ENCODE measurements at places on chromosomes 11 and 22.
A peak's percentile ranks its signal among the peaks of the same experiment; 100 is the strongest.

- DNase-seq: no peak
Measured at GRCh38 chr11:77381729-77382665, 80.5 kb upstream of the GDPD4 start.

DNA sequence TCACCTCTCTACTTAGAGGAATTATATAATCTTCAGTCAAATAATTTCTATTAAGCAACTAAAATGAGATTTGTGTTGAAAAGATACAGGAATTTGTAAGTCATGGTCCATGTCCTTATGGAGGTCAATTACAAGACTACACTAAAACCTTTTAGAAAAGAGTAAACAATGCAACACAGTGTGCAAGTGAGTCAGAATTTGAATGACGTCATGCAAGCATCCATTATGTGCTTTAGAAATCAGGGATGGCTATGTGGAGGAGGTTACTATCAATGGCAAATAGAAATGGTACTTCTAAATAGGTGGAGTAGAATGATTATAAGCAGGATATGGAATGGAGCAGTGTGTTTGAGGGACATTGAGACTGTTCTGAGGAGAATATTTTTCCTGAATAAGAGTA lies 16.6 kb downstream of the OR10D3 start:
- no peak for DNase-seq

DNA sequence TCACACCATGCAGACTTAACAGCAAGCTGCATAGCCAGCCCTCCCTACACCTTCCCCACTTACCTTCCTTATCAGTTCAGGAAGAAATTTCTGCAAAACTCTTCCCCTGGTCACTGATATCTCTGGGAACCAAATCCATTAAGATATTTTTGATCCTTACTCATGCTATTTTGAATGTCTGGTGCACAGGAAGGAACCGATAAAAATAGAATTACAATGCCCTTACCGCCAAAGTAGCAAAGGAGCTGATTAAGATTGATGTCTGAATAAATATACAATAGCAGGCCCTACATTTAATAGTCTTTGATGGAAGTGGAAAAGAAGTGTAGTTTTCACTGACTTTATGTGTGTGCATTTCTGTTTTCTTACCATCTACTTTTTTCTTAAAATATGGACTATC lies 117.3 kb downstream of the MPPED2 start:
- DNase-seq: no peak

GRCh38 chr22:22508274-22509176 lies at the start of gene ZNF280B:
TSS of gene ZNF280B (minus strand) at chr22:22508742. CDS start at chr22:22489398, 19,344 bp downstream.
- peak; percentile 77 for DNase-seq

GRCh38 chr11:92276773-92277172 lies 52.2 kb downstream of the FAT3 start:
- DNase-seq: no peak

DNA sequence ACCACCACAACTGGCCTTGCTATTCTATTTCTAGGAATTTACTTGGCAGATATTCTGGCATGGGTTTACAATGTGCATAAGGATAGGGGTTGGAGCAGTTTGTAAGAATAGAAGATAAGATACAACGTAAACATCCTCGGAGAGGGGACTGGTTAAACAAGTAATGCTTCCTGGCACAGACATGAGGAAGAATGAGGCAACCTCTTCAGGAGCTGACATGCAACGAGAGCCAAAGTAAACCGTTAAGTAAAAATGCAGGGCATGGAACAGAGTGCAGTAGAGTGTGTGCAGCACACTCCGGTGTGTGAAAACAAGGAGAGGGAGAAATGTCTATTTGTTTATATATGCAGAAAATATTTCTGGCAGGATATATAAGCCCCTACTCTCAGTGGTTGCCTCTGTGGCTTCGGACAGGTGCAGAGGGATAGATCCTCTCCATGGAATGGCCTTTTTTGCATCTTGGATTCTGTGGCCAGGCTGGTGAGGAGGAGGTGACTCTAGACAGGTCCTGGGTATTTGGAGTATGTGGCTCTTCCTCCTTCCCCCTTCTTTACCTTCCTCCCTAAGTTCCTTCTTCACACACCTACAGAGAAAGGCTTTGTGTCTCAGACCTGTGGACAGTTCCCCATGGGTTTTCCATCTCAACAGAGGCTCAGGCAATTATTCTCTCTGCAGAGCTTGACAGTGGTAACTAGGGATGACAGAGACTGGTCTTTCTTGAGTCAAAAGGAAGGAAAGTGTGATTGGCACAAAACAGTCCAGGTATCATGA lies 2.5 kb downstream of the RAB36 start:
- DNase-seq: no peak

DNA sequence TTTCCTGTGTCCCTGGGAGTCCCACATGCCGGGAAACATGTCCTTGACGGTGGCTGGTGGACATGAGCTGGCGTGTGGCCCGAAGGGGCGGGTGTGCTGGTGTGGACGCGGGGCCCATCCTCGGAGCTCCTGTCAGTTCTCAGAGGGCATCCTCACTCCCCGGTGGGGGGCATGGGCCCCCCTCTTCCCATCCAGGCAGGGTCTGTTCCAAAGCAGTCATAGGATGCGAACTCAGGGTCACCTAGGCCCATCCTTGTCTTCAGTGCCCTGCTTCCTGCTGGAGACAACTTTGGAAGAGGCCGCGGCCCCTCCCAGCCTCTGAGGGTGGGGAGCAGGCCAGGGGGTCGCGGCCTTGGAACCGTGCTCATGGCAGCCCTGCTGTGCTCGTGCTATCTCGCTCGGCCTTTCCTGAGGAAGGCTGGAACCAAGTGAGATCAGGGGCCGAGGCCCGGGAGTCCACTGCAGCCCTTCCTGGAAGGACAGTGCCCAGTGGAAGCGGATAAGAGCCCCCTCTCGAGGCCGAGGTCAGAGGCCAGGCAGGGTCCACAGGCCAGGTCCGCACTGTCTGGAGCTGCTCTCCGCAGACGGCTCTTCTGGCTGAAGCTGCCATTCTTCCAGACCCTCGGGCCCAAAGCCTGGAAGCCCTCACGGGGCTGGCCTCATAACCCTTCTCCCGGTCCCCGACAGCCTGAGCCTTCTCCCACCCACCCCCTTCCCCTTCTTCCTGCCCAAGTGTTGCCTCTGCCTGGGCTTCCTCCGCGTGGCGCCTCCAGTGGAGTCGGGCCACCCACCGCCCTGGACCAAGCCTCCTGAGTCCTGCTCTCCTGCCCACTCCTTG lies 8.7 kb downstream of the GRK2 start:
- DNase-seq: no peak

DNA sequence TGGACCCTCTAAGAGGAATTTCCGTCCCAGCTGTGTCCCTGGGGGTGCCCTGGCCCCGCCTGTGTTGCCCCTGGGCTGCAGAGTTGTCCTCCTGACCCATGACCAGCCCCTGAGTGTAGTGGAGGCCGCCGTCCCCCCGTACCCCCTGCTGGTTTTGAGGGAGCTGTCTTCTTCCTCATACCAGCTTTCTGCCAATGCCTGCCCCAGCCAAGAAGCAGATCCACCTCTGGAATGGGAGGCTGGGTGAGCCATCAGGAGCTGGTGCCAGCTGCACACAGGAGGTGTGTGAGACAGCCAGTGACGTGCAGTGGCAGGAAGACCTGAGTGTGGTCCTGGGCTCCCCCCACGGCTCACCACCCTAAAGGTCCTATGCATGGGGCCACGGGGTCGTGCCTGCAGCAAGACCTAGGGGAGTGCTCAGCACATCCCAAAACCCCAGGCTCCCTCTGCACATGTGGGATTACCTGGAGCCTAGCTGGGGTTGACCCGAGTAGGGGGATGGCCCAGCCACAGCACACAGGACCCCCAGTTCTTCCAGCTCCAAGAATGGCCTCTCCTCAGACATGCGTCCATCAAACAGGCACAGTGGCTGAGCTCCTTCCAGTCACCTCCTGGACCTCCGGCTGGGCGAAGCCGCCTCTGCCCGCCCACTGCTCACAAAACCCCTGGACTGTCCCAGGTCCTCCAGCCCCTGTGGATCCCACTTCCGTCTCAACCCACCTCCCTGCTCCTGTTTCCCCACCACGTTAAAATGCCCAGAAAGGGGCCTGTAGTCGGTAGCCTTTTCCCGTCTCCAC lies 647.6 kb downstream of the BRD1 start:
- no peak for DNase-seq

- no peak for DNase-seq
Measured at GRCh38 chr11:85866137-85866827, 11.1 kb downstream of the CCDC83 start.
